Activated T-cell treated with anti-CD3 and anti-CD28 coated beads for 4 hours (primary cell): ENCODE measurements at places on chromosomes 1 and 21.
A peak's percentile ranks its signal among the peaks of the same experiment; 100 is the strongest.

GRCh38 chr1:38789498-38790169 lies 69.9 kb downstream of the RRAGC start:
- no peak for DNase-seq

- DNase-seq: no peak
These were observed 45.6 kb downstream of the DDX20 start for GRCh38 chr1:111801071-111801850.

DNA sequence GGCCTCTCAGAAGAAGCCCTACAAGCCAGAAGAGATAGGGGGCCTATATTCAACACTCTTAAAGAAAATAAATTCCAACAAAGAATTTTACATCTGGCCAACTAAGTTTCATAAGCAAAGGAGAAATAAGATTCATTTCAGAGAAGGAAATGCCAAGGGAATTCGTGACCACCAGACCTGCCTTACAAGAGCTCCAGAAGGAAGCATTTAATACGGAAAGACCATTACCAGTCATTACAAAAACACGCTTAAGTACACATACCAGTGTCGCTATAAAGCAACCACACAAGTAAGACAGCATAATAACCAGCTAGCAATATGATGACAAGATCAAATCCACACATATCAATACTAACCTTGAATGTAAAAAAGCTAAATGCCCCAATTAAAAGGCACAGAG lies 704.9 kb upstream of the CHRM3 start:
- no peak for DNase-seq

GRCh38 chr1:155776414-155776813 lies 80.6 kb downstream of the GON4L start:
- no peak for DNase-seq

DNA sequence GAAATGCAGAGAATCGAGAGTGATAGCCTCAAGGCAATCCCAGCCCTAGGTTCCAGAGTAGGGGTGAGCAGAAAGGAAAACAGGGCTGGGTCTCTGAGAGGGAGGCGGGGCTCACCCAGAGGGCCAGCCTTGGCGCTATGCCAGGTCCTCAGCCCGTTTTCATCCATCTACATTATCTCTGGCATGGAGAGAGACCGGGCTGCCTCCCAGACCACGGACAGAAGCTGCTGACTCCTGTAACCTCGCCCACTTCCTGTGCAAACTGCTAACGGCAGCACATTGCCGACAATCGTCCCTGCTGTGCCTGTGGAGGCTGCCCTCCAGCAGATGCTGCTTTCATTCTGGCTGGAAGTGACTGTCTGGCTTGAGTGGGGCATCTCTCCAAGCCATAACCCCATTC lies 569.1 kb downstream of the NPHP4 start:
- DNase-seq: no peak

DNA sequence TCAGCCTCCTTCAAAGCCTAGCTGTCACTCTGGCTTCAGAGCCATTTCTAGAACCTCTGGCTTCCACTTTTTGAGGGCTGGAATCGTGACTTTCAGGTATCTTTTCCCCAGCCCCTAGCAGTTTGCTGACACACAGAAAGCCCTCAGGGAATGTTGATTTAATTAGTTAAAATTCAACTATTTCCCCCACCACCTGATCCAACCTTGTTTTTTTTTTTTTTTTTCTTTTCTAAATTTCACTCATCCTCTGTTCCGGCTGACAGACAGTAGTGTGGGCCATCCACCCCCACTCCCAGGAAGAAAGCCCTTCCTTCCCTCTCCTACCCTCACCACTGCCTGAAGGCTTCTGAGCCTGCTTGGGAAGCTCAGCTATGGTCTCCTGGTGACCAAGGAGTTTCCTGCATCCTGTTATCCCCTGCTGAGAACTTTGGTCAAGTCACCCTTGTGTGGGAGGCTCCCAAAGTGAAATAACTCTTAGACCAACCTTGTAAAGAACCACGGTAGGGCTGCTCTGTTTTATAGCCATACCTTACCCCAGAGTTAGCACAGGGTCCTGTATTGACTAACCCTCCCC lies 29.4 kb downstream of the KCNJ6 start:
- no peak for DNase-seq

DNA sequence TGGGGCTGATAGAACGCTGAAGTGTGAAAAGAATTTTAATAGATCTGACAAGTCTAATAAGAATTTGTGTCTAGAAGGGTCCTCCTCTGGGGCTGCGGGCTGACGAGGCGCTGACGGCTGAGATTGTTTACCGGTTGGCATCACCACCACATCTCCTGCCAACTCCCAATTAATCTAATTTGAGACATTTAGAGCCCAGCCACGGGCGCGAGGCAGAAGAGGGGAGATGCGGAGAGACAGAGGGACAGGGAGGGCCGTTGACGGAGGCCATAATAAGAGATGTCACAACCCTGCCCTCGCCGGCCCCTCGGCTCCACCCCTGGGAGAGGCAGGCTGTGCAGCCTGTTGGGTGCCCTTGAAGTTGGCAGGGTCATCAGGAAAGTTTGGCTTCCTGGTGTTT lies 109.3 kb downstream of the PAX7 start:
- DNase-seq: no peak

GRCh38 chr1:228544021-228544850 lies 57.1 kb downstream of the RNF187 start:
- DNase-seq: no peak

GRCh38 chr1:209648931-209649776 lies 3.1 kb downstream of the LAMB3 start:
- DNase-seq: no peak

- DNase-seq: no peak
These were observed 51.4 kb upstream of the RGS1 start for GRCh38 chr1:192524223-192524622.

- no peak for DNase-seq
These were observed 44.5 kb downstream of the BCL9 start for GRCh38 chr1:147585640-147586383.

DNA sequence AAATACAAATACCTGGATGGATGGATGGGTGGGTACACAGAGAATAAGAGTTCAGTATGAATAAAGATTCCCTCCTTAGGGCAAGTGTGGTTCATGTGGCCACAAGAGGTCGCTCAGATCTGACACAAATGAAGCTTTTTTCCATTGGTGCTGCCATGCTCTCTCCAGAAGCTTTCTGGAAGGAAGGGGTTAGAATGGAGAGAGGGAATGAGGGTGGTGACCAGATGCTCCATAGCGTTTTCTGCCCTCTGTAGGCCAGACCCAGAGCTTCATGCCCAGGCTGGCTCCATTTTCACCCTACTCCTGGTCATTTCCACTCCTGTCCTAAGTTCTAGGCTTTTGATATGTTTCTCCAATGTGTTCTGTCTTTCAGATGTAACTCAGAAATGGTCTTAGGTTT lies 3.3 kb upstream of the FCRL6 start:
- peak; percentile 25 for DNase-seq

- DNase-seq: no peak
These were observed 10.2 kb upstream of the NAV1 start for GRCh38 chr1:201528631-201529252.

DNA sequence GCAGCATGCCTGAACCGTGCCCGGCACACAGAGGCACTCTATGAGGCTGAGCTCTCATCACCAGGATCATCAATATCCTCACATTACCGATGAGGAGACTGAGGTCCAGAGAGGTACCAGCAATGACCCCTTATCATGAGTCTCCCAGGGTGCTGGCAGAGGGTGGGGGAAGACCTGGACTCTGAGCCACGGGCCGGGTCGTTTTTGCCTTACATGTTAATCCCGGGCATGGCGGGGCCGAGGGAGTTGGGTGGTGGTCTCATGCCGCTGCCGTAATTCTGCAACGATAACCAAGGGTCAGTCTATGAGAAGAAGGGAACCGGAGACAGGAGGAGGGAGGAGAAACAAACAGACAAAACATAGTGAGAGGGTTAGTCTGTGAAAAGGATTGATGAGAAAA lies 43.1 kb downstream of the MRPL37 start:
- DNase-seq: no peak

- DNase-seq: no peak
These were observed 22.7 kb upstream of the SLFNL1 start for GRCh38 chr1:41044187-41044586.

- no peak for DNase-seq
These were observed 4.7 kb upstream of the C1orf174 start for GRCh38 chr1:3904843-3905185.

- DNase-seq: peak; percentile 69
These were observed 1.1 kb upstream of the LCK start for GRCh38 chr1:32249831-32250525.

DNA sequence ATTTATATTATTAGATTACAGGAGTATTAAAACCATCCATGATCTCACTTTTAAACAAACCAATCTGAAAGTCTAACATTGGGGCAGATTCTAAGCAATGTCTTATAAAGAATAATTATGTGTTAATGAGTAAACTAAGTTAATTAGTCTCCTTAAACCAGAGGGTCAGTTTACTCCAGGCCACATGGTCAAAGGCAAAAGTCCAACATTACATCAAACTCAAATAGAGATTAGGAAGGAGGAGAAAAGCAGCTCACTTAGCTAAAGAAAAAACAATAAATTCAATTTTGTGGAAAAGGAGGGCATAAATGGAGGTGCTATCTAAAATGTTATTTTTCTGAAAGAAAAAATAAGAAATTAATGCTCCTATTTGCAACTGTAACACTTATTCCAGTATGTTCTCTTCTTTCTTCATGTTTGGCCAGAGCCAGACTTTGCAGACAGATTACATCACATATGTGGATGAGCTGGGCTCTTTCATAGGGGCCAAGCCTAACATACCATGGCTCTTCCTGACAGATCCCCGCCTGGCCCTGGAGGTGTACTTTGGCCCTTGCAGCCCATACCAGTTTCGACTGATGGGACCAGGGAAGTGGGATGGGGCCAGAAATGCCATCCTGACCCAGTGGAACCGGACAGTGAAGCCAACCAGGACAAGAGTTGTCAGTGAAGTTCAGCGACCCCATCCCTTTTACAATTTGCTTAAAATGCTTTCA lies 24.3 kb upstream of the FMO2 start:
- no peak for DNase-seq

DNA sequence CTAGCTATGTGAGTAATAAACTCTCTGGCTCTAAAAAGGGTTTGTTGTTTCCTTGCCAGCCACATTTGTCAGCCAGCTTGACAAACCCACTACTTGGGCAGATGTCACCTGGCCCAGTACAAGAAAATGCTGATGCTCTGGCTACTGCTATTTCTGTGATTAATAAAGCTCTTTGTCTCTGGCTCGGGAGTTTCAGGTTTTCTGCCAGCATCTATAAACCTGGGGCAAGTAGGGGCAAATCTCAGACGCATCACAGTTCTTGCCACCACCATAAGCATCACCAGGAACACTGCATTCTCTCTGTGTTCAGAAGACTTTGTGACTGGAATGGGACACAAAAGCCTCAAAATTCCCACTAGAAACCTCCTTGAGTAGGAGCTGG lies 2.5 kb downstream of the ITLN2 start:
- DNase-seq: no peak

- peak; percentile 46 for DNase-seq
These were observed at the start of gene GFI1 for GRCh38 chr1:92486251-92487077. Gene GFI1, minus strand, starts transcription at chr1:92486925. Its CDS starts 3,438 bp downstream, at chr1:92483487.

GRCh38 chr1:218259800-218260199 lies 25.3 kb upstream of the RRP15 start:
- no peak for DNase-seq

DNA sequence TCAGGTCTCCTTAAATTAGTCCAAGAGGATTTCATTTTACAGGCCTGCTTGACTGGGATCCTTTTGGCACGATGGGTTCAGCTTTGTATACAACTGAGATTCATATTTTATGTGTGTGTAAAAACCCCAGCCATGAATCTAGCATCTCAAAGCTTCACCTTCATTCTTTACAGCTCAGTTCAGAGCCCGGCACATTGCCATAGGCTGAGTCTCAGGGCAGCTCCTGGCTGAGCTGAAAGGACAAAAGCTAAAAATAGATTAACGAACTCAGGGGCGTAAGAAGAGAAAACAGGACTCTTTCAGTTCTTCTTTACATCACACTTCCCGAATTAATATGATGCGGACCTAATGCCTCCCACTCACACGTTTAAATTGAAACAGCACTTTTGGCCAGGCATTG lies 262.8 kb upstream of the PBX1 start:
- no peak for DNase-seq

GRCh38 chr1:202349206-202349928 lies 868 bp downstream of the PPP1R12B start:
- DNase-seq: no peak

DNA sequence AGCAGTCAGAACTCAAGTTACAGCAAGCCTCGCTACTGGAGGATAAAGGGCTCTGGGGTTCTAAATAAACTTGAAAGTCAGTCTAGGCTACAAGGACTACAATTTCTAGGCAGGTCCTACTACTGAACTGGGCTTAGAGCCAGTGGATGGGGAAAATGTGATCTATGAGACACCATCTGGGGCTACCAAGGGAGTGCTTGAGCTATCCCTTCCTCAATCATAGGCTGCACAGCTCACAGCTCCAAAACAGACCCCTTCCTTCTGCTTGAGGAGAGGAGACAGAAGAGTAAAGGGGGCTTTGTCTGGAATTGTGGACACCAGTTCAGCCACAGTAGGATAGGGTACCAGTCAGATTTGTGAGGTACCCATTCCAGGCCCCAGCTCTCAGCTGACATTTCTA lies 145.8 kb upstream of the SNX7 start:
- DNase-seq: no peak

DNA sequence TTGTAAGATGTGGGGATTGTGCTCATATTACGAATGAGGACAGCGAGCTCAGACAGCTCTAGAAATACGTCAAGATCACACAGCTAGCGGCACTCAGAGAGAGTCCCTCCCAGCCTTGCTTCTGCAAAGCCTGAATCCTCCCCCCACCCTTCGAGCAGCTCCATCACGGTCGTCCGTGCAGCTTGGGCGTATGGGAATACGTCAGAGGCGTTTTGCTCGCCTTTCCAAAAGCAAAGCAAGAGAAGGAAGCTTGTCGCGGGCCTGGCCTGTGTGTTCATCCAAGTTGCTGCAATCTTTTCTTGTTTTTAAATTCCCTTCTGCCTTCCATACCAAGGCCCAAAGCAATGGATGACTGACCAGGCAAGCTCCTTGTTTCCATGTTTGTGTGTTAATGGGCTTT lies 125.5 kb upstream of the IRF2BP2 start:
- DNase-seq: no peak

- no peak for DNase-seq
These were observed 10.5 kb downstream of the ADORA1 start for GRCh38 chr1:203138066-203138465.

DNA sequence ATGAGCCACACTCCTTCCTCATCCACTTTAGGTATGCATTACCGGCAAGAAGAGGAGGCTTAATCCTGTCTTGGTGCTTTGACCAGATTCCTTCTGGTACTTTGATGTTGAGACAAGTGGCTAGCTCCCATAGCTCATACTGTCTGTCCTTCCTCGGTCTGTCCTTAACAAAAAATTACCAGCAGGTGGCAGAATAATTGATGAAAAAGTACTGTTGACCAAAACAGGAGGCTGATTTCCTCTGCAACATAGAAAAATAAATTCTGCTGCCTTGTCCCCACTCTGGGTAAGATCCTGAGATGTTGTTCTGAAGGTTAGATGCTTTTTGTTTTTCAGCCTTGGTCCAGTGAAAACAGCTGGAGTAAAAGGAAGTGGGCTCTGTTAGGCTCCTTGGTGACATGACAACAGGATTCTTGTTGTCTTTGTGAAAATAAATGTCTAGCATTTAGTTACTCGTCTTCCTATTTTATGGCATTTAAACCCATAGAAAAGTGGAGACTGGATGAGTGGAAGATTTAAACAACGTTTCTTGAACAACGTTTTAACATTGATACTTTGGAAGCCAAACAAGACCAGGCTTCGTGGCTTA lies 11.2 kb upstream of the HJV start:
- no peak for DNase-seq

- no peak for DNase-seq
These were observed 750.9 kb downstream of the BRINP3 start for GRCh38 chr1:189726806-189727205.
